Stimulated activated CD8-positive, alpha-beta memory T cell treated with anti-CD3 and anti-CD28 coated beads, Interleukin-7, amount 100 ng/mL, for 1 hour (primary cell): ENCODE measurements at places on chromosomes 7 and 10.
A peak's percentile ranks its signal among the peaks of the same experiment; 100 is the strongest.

DNA sequence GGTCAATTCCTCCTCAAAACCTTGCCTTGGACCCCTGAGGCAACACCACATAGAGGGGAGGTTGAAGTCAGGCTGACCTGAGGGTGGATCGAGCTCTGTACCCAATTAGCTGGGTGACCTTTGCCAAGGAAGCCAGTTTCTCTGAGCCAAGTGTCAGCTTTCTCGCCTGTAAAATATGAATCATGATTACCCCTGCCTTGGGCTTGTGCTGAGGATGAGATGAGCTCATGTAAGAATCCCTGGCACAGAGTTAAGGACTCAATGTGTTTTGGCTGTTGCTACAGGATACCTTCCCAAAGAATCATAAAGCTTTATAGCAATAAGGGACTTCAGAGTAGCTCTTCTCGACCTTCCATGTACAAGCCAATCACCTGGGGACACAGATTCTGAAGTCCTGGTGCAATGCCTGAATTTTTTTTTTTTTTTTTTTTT, 43.5 kb upstream of the CACUL1 start:
- no peak for DNase-seq

GRCh38 chr7:123769371-123769770, 20.6 kb upstream of the WASL start:
- no peak for DNase-seq

- DNase-seq: no peak
These were observed 14.8 kb downstream of the AKR1D1 start for GRCh38 chr7:138091032-138091431.

GRCh38 chr10:86218160-86218559, 148.4 kb downstream of the GRID1 start:
- no peak for DNase-seq

DNA sequence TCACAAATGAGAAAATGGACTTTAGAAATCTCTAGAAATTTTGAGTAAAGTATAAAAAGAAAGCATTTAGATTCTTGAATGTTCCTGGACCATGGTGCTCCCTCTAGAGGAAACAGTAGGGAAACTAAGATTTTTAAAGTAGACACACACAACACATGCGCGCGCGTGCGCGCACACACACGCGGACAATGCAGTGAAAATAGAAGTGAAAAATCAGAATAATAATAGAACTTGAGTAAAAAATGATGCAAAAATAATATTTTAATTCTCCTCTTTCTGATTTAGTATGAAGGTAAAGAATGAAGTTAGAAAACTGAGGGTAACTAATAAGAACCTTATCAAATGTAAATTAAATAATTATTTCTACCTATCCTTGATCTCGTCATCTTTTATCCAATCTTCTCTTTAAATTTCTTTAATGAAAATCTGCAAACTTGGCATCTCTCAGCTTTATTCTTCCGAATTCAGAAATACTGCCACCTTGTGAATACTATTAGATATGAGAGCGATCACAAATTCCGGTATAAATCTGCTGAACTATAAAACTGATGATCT, 117.0 kb upstream of the AMPH start:
- no peak for DNase-seq

DNA sequence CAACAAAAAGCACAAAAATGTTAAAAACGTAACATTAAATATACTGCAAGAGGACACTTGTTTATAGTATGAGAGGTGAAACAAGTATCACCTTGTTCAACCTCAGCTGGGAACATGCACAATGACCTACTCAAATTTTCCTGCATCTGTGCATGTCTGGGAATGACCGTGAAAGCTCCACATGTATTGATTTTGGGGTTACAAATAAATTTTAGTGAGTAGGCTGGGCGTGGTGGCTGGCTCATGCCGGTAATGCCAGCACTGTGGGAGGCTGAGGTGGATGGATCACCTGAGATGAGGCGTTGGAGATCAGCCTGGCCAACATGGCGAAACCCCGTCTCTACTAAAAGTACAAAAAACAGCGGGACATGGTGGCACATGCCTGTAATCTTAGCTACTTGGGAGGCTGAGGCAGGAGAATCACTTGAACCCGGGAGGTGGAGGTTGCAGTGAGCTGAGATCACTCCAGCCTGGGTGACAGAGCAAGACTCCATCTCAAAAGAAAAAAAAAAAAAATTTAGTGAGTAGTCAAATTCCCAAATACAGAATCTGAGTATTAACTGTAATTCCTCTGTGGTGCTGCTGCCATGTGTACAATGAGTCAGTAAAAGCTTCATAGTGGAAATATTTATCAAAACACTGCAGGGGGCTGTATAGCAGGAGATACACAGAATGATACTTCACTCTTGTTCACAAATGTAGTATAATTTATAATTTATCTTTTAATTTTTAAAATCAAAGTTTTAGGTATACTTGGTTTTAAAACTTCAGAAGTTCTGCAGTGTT, 41.1 kb downstream of the SUGCT start:
- no peak for DNase-seq

GRCh38 chr7:25804154-25804553, 347.8 kb upstream of the NFE2L3 start:
- no peak for DNase-seq

- DNase-seq: no peak
These were observed 48.6 kb downstream of the CUL1 start for GRCh38 chr7:148747274-148747673.

GRCh38 chr10:51321980-51322379, 247.7 kb downstream of the PRKG1 start:
- DNase-seq: no peak

DNA sequence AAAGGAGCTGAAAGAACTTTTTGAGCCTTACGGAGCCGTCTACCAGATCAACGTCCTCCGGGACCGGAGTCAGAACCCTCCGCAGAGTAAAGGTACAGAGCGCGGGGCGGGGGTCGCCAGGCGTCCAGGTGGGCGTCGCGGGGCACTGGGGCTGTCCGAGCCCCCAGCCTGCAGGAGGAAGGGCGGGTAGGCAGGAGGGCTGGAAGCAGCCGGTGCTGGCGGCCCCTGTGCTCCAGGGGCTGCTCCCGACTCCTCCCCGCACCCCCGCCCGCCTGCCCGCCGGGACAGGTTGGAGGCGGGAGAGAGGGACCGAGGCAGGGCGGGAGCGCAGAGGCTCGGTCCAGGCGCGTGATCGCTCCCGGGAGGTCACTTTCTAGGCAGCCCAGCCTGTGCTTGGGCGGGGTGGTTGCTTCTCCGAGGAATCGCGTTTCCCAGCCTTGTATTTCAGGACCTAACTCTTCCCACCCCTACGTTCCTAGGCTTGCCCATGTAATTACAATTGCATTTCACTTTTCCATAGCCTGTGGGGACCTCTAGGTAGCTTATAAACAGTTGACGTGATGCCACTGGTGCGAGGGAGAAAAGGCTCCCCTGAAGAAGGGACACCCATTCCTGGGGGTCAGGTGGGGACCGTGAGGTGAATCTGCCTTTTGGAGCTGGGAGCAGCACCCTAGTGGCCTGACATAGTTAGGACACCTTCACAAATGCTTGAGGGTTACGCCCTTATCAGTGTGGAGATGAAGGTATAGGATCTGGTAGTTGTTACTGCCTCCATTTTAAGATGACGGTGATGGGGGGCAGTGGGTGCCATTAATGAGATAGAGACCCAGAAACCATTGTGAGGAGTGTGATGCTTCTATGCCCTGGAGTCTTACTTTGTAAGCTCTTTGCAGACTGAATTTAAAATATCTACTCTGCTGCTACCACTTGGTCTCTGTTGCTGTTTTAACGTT, 148.2 kb downstream of the CELF2 start:
- DNase-seq: peak; percentile 41

GRCh38 chr7:22173685-22174573, 183.0 kb downstream of the RAPGEF5 start:
- DNase-seq: no peak

DNA sequence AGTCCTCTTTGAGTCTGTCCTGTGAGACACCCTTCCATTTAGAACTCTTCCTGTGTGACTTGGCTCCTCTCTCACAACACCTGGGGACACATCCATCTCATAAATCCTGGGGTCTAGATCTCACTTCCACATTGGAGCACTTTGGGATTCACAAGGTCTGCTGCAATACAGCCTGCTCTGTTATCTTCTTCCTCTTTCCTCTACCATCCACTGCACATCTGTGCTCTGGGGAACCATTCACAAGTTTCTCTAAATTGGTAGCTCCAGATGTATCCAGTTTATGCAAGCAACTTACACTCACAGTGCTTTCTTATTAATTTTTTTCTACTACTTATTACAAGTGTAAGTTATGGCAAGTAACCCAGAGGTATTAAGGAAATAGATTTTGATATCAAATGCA, 5.5 kb upstream of the FIGNL1 start:
- no peak for DNase-seq

GRCh38 chr10:9043466-9043865, 989.0 kb downstream of the GATA3 start:
- no peak for DNase-seq

DNA sequence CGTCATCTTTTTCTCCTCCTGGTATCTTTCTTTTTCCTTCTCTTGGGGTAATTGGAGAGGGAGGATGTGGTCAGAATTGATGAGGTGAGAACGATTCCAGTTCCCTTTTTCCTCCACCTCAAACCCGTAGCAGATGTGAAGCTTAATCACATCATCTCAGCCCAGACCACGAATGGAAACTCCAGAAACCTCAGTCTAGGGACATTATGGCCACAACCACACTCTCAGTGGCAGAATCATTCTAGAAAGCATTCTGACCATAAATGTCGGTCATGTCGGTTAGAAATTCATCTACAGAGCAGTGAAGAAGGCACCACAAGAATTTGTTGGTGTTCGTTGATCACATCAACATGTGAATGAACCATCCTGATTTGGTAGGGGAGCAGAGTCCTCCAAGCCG, 78.7 kb downstream of the GATA3 start:
- no peak for DNase-seq

GRCh38 chr7:151895631-151896031, 18.7 kb upstream of the PRKAG2 start:
- no peak for DNase-seq

DNA sequence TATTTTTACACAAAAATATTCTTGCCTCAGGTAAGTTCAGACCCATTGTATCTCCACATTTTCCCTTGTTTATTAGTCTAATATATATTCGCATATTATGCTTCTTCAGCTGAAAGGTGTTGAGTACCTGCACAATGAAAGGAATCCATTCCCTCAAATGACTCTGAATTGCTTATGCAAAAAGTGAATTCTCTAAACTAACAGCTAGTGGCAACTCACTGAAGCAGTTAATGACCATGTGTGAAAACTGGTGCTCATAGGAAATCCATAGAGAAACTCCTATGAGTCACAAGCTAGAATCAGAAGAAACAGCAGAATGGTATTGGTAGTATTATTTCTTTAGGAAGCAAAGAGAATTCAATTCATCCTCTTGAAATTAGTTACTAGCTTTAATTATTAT, 33.5 kb upstream of the RNF148 start:
- DNase-seq: no peak

- DNase-seq: no peak
These were observed 160.0 kb upstream of the SHH start for GRCh38 chr7:155972247-155972646.

GRCh38 chr10:71382028-71382427, 14.7 kb upstream of the CDH23 start:
- DNase-seq: no peak

DNA sequence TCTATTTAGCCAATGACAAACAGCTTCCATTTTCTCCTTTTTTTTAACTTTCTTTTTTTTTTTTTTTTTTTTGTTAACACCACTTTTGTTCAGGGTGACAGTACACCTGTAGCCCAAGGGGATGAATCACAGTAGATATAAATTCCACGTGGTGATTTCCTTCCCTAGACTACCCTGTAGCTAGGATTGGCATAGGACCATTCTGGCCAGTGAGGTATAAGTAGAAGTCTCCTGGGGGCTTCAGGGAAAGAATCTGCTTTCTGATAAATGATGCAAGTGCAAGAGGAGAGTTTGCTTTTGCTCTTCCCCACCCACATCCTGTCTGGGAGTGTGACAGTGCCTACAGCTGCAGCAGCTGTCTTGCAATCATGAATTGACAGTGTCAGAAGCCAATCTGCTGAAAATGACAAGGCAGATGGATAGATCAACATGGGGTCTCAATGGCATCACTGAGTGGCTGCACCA, 63.2 kb upstream of the TOMM7 start:
- DNase-seq: no peak

DNA sequence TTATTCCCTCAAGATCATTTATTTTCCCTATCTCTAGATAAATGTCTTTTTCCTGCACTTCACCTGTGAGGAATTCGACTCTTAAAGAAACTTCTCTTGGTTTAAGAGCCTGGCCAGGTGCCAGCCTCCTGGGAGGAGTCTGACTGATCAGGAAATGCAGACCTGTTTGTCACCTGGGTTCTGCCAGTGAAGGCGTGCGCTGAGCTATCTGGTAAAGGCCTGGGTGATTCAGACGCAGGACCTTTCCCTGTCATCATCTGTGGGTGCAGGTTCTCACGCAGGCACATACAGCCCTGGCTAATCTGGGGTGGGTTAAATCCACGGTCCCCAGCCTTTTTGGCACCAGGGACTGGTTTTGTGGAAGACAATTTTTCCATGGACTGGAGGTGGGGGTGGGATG, 65.3 kb upstream of the AQP1 start:
- no peak for DNase-seq

DNA sequence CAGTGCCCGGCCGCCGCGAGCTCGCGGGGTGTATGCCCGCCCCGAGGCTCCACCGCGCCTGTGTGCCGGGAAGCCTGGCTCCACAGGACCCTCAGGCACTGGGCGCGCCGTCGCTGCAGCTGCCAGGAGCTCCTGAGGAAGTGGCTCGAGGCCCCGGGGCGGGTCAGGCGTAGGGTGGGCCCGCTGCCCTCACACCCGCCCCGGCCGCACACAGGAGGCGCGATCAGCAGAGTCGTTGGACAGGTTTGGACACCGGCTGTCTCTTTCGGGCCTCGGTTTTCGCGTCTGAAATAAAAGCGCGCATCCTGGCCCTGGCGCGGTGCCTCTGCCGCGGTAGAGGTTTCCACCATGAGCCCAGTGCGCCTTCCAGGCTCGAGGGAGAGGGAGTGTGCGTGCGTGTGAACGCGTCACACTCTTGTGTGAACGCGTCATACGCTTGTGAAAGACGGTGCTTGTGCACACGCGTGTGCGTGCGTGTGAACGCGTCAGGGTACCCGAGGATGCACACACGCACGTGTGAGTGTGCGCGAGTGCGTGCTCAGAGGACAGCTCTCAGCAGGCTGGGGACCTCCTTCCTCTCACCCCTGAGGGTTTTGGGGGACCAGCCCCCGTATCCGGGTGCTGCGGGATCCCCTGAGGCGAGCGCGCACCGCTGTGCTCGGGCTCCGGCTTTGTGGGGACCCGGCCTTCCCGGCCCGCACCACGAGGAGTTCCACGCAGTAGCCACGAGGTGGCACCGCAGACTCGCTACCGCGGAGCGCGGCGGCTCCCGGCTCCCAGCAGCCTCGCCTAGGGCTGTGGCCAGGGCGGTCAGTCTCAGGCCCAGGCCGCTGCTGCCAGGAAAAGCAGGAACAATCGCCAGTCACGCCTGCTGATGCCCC, 83.8 kb downstream of the BMS1 start:
- DNase-seq: peak; percentile 4

- no peak for DNase-seq
These were observed 126.5 kb upstream of the CHRM2 start for GRCh38 chr7:136741941-136742340.

- no peak for DNase-seq
These were observed 45.1 kb downstream of the ST8SIA6 start for GRCh38 chr10:17409170-17409733.
